ENCODE measurements at places on chromosomes 6 and 20. TPM values are rescaled to one million over a fixed set of nuclear protein-coding genes. Genes with fewer than 3 reads are reported as not detected.

GRCh38 chr20:24273251-24273650 is 196.2 kb upstream of the SYNDIG1 start:
- DNase-seq: no peak

GRCh38 chr6:165755583-165755982 is 92.5 kb upstream of the PDE10A start:
- DNase-seq: no peak

DNA sequence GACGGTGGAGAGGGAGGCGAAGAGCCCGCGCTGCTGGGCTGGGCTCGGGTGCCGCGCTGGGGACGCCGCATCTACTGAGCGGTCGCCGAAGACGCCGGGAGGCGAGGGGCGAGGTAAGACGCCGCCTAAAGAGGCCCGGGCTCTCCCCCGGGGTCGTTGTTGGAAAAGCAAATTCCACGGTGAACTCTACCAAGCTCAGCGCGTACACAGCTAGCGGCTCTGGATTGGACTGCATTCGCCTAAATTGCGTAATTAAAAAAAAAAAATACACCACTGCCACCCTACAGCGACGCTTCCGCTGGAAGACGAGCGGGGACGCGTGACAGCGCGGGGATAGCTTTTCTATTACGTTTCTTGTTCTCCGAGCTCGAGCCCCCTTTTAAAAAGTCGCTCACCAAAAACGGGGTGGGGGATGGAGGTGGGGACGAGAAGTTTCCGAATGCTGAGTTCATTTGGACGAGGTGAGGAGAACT is 92.0 kb upstream of the PRDM1 start:
- no peak for DNase-seq

DNA sequence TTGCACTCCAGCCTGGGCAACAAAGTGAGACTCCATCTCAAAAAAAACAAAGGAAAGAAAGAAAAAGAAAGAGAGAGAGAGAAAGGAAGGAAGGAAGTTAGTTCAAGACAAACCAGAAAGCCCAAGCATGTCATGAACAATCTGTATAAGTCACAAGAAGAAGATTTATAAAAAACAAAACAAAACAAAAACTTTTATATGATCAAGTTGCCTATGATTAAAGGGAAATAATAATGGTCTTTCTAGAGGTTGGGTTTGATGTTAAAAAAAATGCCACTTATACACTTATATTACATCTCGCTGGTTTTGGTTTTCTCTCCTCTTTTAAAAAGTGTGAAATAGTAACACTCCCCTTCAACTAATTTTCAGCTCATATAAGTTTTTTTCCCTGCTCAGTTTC is 146.2 kb upstream of the CARMIL1 start:
- DNase-seq: no peak

- DNase-seq: peak; percentile 71
These were observed 102.1 kb downstream of the FLRT3 start for GRCh38 chr20:14235355-14235754.

- peak; percentile 82 for DNase-seq
These were observed 71.1 kb upstream of the THEMIS start for GRCh38 chr6:127971945-127972391.

GRCh38 chr6:118618676-118619377 is 32.6 kb downstream of the CEP85L start:
- peak; percentile 8 for DNase-seq

- no peak for DNase-seq
These were observed 2.5 kb upstream of the SRSF12 start for GRCh38 chr6:89120371-89120770.

- DNase-seq: peak; percentile 48
These were observed 2.6 kb downstream of the PRSS35 start for GRCh38 chr6:83514866-83515466.

DNA sequence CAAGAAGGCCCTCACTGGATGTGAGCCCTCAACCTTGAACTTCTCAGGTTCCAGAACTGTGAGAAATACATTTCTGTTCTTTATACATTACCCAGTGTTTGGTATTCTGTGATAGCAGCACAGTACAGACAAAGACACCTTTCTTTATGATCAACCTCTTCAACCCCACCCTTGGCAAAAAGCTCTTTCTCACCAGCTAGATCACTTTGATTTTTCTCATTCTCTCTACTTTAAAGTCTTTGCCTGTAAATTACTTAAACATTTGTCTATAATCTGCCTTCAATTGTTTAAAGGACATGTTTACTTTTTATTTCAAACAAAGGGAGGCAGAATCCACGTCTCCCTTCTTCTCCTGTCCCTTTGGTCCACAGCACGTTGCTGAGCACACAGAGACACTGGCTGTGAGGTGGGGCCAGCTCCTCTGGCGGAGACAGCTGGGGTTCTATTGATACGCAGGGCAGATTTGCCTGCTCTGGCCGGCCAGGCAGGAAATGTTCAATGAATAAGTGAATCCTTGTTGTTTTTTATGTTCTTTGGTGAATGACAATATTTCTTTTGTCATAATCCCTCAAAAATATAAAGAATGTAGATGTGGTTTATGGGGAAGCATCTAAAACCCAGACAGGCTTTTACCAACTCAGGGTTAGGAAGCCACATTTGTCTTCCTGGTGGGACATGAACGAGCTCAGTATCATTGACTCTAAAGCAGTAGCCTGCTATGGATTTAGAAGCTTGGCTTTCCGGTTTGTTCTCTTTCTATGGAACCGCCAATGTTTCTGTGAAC is 52.9 kb downstream of the NEDD9 start:
- DNase-seq: no peak

- DNase-seq: no peak
These were observed 112.7 kb downstream of the FHL5 start for GRCh38 chr6:96675597-96675996.

DNA sequence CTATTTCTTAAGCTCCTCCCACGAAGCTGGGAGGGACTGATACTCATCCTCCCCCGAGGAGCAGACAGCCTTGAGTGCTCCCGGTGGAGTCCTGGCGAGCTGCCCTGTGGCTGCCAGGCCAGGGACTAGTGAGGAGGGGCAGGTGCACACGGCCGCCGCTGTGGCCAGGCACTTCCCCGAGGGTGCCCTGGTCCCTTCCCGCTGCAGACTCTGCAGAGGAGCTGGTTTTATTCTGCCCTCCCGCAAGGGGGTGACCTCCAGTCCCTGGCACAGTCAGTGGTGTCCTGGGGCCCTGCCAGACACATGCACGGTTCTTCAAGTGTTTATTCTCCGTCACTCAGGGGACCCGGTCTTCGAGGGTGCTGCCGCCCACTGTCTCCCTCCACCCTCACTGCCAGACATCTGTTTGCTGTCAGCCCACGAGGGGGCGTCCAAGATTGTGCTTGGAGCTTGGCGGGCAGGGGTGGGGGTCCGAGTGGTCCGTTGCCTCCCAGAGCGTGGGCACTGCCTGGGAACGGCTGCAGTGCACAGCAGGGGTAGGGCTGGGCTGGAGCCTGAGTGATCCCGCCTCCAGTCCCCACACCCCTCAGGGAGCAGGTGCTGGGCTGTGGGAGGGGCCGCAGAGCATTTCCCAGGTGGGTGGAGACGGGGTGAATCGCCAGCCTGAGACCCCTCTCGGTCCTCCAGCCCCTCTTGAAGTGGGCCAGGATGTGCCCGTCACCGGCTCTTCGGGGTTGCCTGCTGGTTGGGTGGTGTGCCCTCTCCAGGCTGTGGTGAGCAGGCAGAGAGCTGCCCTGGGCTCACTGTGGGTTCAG is 3.1 kb upstream of the CABLES2 start:
- no peak for DNase-seq

- DNase-seq: no peak
These were observed 24.0 kb upstream of the MLN start for GRCh38 chr6:33827546-33828451.

The NR2E1 gene
- polyA plus RNA-seq: not detected

The MARCKS gene
- polyA plus RNA-seq: 16.0 TPM

The AGPAT4 gene
- polyA plus RNA-seq: 5.6 TPM

The TREM2 gene
- polyA plus RNA-seq: 91.0 TPM

The CTAGE9 gene
- not detected for polyA plus RNA-seq

All from mammary epithelial cell (primary cell).